ENCODE measurements at places on chromosomes 3 and 15.

GRCh38 chr3:109154979-109155378 lies 18.5 kb downstream of the C3orf85 start:
- DNase-seq, result no peak

- no peak for DNase-seq
These were observed 303.4 kb downstream of the DIPK2A start for GRCh38 chr3:144275005-144275404.

DNA sequence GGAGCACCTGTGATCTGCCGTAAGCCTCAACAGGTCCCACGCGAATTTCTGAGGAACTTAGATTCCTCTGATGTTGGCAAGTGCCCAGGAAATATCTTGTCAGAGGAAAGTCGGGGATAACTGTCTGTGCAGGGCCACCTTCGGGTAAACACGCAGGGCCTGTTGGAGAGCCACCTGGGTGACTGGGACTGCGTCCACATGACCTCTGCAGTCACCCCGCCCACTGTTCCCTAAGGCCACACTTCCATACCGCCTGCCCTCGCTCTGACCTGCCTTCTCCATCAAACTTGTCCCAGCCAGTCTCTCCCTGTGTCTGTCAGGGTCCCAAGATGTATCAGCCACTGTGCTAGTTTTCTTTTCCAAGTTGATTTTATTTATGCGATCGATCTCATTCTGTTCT lies 28.7 kb downstream of the BFSP2 start:
- DNase-seq, result no peak

DNA sequence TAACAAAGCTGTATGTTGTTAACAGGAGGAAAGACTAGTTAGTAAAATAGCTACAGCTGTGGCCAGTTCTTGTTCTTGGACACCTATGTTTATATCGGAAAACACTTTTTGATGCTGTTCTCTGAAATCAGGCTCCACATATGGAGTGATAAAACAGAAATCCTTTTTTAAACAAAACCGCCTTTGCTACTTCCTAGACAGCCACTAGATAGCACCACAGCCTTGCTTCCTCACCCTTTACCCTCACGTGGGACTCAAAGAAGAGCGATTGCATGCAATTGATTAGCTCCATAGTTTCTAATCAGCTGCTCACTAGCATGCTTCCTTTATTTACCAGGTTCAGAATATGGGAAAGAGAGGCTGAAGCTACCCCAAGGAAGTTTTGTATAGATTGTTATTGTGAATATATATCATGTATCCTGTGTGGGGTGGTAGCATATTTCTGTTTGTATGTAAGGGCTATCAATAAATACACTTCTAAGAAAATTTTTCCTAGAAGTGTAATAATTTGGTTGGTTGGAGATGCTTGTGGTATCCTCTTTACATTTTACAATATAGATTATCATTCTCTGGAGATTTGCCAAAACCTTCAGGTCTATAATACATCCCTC lies 4.3 kb upstream of the MTFMT start:
- DNase-seq, result no peak

- no peak for DNase-seq
These were observed 25.1 kb downstream of the OXSR1 start for GRCh38 chr3:38190481-38190881.

- no peak for DNase-seq
These were observed 96.3 kb upstream of the OXTR start for GRCh38 chr3:8865697-8866096.

- DNase-seq, result no peak
These were observed 2.1 kb downstream of the CMC1 start for GRCh38 chr3:28243424-28244106.

GRCh38 chr3:64985072-64985471 lies 297.3 kb upstream of the ADAMTS9 start:
- no peak for DNase-seq

DNA sequence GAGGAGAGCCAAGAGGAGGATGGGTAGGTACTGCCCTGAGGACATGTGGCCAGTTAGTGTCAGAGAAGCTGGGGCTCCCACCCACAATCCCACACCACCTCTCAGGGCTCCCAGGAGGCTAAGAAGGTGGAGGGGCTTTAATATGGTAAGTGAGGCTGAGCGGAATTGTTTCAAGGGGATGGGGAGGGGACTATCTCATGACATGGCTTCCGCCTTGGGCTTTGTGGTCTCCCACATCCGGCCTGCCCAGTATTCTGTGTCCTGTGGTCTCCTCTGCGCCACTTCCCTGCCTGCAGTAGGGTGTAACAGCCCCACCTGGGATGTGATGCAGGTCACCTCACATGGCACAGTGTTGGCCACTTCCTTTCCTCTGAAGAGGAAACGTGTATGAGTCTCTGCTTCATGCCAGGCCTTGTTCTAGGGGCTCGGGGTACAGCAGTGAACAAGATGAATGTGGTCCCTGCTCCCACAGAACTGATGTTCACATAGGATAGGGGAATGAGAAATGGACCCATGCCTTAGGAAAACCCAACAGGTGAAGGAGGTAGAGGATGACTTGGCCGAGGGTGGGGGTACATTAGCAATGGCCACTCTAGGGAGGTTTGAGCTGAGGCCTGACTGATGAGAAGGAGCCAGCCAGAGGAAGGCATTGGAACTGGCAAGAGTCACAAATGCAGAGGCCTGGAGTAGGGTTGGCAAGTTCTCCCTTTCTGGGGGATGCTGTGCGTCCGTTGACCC lies 3.2 kb downstream of the NEIL1 start:
- DNase-seq, result no peak

DNA sequence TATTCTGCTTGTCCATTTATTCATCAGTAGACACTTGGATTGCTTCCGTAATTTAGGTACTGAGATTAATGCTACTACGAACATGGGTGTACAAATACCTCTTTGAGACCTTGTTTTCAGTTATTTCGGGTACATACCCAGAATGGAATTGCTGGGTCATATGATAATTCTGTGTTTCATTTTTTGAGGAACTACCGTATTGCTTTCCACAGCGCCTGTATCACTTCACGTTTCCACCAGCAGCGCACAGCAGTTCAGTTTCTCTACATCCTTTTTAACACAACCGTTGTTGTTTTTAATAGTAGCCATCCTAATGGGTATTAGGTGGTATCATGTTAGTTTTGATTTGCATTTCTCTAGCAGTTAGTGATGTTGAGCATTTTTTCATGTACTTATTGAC lies 9.5 kb downstream of the PAK2 start:
- DNase-seq, result no peak

DNA sequence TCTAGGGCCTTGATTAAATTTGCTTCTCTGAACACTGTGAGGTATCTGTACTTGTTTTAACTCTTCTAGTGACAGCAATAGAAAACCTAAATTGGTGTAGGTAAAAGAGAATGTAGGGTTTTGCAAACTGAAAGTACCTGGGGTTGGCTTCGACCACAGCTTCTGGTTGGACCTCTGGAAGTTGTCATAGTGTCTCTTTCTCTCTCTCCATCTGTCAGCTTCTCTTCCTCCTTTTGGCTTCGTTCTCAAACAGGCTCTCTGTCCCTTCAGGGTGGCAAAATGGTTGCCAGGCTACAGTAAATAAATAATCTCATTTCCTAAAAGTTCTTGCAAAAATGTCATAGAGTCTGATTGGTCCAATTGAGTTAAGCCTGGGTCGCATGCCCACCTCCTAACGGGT lies 149.3 kb upstream of the CTDSPL start:
- no peak for DNase-seq

DNA sequence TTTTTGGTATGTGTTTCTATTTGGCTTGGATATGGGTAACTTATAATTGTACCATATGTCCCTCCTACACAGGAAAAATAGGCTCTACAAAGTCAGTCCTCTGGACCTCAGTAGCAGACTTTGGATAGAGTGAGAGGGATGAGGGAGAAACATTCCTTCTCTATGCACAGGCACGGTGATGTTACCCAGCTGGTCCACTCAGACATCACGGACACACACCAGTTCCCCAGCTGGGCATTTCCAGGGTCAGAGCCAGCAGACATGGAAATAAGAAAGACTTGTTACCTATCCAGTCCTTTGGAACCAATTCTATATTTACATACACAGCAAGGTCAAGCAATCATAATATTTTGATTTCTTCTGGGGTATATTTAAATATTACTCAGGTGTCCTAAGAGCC lies 433.1 kb upstream of the KCNMB2 start:
- DNase-seq, result no peak

- DNase-seq, result peak; percentile 16
These were observed 1.8 kb upstream of the ZSCAN2 start for GRCh38 chr15:84598993-84599392.

GRCh38 chr3:174408310-174408709 lies 450.8 kb upstream of the NAALADL2 start:
- no peak for DNase-seq

DNA sequence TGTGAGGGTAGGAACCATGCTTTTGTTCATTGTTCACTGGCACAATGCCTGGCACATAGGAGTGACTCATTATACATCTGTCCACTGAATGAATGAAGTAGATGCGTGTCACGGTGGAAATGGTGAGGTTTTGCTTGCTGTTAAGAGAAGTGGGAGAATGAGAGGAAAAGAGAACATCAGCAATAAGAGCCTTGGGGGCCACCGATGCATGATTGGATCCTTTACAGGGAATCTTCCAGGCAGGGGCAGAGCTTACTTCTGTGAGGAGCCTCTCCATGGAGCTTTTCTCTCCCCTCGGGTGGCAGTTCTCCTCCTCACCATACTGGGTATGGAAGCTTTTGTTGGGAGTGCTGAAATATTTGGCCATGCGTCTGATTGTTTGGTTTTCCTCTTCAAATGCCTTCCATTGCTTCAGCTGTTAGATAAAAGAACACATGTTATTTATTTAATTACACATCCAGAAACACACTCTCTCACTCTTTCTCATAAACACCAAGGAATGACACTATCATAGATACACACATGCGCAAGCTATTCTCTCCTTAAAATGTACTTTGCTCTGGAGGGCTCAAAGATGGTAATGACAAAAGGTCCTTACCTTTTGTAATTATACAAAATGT lies 78.9 kb upstream of the GSK3B start:
- no peak for DNase-seq

- no peak for DNase-seq
These were observed 12.4 kb downstream of the NKTR start for GRCh38 chr3:42612928-42613327.

GRCh38 chr3:194244167-194244566 lies 107.0 kb downstream of the CPN2 start:
- DNase-seq, result no peak

DNA sequence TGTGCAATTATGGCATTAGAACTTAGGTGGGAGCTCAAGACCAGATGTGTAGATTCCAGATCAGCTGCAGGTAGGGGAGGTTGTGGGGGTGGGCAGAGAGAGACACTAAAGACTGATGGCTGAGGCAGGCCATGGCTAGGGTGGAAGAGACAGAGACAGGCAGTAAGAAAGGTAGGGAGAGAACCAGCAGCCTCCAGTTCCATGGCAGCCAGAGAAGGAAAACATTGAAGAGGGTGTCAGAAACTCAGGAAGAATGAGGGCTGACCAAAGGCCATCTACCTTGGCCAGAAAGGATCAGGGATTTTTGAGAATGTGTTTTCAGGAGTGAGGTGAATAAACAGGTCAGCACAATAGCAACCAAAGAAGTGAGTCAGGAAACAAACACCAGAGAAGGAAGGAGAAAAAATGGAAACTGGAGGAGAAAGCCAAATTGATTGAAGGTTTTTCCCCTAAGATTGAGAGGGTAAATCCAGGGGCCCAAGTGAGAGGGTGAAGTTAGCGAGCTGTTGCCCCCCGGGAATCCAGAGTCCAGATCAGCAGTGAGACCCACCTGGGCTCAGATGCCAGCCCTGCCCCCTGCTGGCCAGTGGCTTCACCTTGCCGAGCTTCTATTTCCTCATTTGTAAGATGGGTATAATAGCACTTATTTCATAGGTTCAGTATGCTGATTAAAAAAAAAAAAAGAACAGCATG lies 41.0 kb downstream of the ABHD2 start:
- DNase-seq, result no peak

- DNase-seq, result no peak
These were observed 65.5 kb upstream of the NPHP3 start for GRCh38 chr3:132787616-132788300.

DNA sequence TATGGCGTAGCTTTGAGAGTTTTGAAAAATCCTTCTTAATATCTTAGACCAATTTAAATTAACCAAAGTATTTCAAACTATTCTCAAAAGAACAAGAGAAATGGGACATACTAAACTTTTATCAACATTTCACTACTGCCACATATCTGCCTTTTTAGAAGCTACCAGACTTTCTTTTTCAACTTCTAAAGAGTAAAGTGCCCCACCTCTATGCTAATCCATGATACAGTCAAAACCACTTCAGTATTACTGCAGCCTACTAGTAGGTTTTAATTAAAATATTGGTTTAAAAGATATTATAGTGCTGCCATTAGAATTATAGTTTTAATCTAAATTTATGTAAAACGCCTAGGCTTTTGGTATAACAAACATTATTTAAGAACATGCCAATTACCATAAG lies 15.1 kb downstream of the HERC1 start:
- no peak for DNase-seq

DNA sequence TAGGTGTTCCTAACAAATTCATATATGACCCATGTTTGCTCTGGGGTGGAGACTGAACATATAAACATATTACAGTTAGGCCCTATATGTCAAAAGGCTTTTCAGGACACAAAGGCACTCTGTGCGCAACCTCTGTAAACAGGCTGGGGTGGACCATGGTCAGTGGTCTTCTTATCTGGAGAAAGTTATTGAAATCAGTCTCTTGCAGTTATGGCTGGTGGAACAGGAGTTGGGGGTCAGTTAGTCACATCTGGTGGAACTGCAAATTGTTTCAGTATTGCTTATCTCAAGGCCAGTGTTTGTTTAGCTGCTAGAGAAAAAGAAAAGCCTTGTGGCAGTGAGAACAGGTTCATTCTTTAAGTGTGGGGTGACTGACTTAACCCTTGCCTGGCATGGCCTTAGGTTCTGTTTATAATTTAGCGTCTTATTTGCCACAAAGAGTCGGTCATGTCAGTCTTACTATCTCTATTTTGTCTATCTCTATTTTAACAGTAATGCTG lies 5.9 kb upstream of the GP9 start:
- DNase-seq, result no peak

GRCh38 chr15:69869291-69869690 lies 228.4 kb downstream of the TLE3 start:
- no peak for DNase-seq

DNA sequence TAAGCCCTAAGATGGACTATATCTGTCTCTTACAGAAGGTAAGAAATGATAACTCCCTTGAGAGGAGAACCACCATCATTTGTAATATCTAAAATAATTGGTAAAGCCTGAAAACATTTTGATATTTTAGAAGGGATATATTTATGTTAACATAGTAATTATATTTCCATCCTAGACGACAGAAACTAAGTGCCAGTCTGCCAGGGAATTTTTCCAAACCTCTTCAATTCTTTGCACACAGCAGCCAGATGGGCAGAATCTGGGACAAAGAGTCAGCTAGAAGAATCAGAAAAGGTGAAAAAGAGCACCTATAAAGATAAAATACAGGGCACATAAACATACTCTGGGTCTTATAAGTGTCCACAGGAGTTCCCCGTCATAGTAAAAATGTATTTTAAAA lies 70.0 kb upstream of the CBLB start:
- no peak for DNase-seq

DNA sequence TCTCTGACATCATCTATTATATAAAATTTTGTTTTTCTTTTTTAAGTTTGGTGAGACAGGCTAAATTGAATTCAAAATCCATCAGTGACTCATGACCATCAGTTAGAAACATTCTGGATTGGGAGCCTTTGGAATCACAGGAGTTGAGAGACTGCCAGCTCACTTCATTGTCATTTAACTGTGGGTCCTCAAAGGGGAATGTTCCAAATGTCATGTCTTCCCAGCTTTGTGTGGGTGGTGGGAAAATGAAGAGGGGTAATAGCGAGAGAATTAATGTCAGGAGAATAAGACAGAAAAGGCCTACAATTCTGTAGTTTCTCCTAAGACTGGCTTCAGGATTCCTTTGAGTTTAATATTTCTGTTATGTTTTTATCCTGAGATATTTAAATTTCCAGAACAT lies 1051.9 kb downstream of the FHIT start:
- no peak for DNase-seq
